ENCODE measurements at places on chromosomes 3 and 15.

DNA sequence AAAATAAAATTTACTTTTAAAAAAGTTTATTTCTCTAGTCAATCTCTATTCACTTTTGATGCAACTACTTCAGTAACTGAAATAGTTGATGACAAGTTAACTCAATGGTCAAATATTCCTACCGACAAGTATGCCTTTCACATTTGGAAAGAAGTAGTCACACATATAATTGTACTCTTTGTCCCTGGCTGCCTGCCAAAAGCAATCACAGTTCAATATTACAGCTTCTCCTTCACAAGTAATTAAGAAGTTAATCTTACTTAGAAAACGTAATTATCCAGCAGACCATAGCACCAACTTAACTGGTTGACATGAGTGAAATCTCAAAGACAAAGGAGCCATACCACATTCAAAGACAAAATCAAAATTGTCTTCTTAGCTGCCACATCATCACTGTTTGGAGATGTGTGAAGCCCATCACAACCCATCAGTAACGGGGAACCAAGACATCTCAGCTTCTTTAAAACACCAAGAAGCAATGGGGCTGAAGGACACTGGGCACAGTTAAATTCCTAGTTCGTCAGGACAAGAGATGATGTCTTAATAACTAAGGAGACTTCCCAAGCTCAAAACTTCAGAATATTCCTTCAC, 86.1 kb downstream of the PLCH1 start:
- DNase-seq: no peak

DNA sequence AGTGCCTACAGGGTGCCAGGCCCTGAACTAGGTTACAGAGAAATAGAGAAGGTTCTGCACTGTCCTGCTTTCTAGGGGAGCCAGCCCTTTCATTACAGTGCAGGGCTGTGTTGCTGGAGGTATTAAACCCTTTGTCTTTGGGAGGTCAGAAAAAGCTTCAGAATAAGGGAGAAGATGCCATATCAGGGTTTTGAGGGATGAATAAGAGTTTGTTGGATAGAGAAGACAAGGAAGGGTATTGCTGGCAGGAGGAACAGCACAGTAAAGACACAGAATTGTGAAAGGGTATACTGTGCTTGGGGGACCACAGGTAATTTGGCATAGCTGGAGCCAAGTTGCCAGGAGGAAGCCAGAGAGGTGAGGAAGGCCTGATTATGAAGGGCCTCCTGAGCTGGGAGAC, 23.0 kb downstream of the NOX5 start:
- no peak for DNase-seq

DNA sequence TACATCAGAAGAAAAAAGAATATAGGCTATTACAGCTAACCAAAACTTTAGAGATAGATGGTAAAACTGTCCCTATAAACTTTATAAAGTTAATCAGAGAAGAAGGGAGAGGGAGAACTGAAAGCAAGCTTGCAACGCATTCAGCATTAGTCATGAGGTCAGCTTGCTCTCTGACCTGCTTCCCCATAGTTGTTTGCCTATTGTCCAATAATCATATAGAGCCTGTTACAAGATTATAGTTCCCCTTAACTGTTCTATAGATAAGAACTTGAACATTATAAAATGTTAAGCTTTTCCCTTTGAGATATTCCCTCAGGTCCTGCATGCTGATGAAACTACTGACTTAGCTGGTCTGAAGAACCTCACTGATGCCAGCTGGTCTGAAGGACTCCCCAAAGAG, 74.5 kb downstream of the CPNE4 start:
- DNase-seq: no peak

DNA sequence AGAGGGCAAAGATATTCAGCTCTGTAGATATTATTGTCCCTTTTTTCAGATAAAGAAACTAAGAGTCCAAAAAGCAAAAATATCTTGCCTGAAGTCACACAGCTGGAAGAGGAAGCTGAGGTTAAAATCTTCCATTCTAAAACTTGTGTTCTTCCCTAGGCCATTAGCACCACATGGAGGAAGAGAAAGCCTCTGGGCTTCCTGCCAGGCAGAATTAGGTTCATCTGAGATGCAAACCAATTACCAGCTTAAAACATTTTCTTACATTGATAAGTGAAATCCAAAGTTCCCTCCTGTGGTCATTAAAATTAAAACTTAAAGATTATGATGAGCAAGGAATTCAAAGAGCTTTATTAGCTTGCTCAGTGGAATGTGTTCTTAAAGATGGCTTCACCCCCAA, 235.3 kb upstream of the SETMAR start:
- no peak for DNase-seq

GRCh38 chr15:65641768-65642475, 20.2 kb downstream of the SLC24A1 start:
- no peak for DNase-seq

DNA sequence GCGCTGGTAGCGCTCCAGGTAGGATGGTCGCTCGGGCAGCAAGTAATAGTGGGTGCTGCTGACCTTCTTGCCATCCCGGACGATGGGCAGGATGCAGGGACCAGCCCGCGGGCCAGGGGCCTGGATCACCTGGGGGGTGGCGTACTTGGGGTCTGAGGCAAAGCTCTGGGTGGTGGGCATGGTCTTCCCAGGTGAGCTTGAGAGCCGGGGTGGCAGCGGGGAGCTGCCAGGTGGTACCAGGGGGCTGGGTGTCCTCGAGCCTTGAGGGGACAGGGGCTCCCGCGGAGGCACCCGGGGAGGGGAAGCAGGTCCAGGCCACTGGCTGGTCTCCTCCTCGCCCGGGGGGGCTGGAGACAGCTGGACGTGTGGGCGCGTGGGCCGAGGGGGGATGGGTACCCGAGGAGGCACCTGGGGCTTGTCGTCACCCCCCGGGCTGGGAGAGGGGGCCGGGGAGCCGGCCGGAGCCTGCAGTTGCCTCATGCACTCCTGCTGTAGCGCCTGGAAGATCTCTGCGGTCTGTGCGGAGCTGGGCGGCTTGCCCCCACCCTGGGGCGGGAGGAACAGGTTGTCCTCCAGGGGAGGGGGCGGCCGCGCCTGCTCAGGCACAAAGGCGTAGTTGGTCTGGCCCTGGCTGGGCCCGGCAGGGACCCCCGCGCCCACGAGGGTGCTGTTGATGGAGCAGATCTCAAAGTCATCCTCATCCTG, 40.6 kb downstream of the TNK2 start:
- DNase-seq: no peak

DNA sequence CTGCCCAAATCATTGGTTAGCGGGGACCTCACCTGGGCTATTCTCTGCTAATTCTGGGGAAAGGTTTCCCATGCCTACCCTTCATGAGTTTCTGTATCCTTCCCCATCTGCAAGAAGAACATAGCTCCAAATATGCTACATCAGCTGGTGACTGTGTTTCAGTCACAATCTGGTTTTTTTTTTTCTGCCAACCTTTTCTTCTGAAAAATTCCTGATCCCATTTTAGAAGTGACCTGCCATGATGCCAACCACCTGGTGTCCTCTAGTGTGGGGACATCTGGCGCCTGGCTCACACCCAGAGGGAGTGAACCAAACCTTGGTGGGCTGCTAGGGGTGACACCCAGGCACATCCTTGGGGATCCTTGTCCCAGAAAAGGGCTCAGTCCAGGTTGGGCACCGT, 76.1 kb downstream of the CHRD start:
- DNase-seq: no peak

- no peak for DNase-seq
Measured at GRCh38 chr3:195558602-195559001, 15.5 kb upstream of the PPP1R2 start.

DNA sequence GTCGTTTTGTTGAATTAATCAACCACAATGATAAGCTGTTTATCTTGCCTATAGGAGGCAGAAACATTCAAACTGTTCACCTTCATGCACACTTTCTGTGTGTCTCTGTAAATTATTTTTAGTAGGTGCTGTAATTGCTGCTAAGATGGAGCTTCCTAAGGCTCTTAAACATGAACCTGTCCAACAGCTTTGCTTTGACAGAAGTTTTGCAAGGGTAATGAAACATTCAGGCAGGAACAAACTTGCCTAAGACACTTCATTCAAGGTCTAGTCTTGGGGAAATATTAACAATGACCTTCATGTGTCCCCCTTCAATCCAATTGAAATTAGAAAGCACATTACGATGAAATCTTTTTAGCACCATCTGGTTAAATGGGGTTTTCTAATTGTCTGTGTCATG, 156.1 kb downstream of the DIPK2A start:
- peak; percentile 35 for DNase-seq

- DNase-seq: no peak
Measured at GRCh38 chr3:44208568-44208967, 33.1 kb upstream of the TOPAZ1 start.

DNA sequence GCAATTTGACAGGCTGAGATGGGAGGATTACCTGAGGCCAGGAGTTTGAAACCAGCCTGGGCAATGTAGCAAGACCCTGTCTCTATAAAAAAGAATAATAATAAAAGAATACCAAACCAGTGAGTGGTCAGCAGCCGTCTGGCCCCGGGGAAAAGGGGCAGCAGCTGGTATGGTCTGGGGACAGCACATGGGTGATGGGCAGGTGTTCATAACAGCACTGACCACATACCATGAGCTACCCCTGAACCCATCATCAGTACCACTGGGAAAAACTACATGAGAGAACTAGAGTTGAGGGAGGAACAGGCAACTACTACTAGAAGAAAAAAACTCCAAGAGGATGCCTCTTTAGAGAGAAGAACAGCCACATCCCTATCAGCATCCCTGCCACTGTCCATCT, 40.7 kb downstream of the ARHGEF3 start:
- no peak for DNase-seq

GRCh38 chr3:171459137-171459941, 866 bp downstream of the TNIK start:
- peak; percentile 33 for DNase-seq

DNA sequence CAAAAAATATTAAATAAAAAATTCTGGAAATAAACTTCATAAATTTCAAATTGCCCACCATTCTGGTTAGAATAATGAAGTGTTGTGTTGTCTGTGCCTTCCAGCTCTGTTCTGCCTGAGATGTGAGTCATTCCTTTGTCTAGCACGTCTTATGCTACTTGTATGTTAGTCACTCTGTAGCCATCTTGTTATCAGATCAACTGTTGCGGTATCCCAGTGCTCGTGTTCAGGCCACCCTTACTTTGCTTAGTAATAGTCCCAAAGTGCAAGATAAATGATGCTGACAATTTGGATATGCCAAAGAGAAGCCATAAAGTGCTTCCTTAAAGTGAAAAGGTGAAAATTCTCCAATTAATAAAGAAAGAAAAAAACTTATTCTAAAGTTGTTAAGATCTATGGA, 527.5 kb downstream of the NAALADL2 start:
- no peak for DNase-seq

GRCh38 chr15:75151214-75152128, 50.2 kb upstream of the C15orf39 start:
- no peak for DNase-seq

GRCh38 chr15:70698836-70699390, 64.4 kb downstream of the UACA start:
- no peak for DNase-seq

- DNase-seq: no peak
Measured at GRCh38 chr3:79767194-79767904, 449 bp downstream of the ROBO1 start.

DNA sequence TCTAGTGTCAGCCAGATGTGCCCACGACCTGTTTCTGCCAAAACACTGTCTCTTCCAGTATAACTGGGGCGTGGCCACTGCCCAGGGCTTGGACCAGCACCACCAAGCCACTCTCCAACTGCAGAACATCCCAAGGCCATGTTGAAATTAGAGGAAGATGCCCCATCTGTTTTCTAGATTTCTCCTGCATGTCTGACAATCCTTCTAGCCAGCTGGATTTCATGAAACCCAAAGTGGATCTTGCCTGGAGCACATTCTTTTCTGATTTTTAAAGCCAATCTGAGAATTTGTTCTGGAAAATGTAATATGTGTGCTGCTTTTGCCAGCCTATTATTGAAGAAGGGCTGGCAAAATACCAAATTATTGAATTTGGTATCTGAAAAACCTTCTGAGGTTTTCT, 182.5 kb downstream of the SLCO3A1 start:
- DNase-seq: no peak

DNA sequence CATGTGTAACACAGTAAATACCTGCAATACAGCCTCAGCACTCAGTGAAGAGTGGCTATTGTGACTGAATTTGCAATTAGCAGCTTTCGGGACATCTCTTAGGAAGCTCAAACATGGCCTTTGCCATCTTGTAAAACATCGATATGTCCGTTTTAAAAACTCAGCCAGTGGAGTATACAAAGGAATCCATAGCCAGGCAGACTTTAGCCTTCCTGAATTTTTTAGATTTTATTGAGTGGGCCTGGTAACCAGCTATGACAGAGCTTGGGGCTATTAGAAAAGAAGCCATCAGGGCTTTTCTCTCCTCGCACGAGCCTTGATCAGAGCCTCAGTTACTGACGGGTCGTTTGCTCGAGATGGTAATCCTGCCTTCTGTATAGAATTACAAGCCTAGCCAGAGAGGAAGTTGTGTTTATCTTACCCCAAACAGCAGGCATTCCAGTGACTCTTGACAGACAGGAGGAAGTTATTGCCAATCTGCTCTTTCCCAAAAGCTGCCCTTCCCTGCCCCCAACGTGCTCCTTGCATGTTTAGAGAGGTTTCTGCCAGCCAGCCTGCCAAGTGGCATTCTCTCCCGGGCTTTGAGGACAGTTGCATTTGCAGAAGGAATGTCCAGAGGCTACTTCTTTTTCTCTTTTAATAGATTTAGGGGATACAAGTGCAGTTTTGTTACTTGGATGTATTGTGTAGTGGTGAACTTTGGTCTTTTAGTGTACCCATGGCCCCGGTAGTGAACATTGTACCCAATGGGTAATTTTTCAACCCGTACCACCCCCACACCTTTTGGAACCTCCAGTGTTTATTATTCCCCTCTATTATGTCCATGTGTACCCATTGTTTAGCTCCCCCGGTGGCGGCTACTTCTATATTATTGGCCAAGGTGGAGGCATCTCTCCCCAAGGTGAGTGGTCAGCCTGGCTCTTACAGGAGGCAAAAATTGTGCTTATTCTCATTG, 40.6 kb downstream of the ITPR1 start:
- DNase-seq: peak; percentile 25

DNA sequence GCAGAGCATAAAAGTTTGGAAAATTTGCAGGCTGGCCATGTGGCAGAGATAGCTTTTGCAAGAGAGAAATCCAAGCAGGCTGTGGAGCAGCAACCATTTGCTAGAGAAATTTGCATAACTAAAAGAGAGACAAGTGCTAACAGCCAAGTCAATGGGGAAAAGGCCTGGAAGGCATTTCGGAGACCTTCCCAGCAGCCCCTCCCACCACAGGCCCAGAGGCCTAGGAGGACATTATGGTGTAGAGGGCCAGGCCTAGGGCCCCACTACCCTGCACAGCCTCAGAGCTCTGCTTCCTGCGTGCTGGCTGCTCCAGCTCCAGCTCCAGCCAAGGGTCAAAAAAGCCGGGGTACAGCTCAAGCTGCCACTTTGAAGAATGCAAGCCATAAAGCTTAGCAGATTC, 82.7 kb downstream of the MYO5A start:
- no peak for DNase-seq

DNA sequence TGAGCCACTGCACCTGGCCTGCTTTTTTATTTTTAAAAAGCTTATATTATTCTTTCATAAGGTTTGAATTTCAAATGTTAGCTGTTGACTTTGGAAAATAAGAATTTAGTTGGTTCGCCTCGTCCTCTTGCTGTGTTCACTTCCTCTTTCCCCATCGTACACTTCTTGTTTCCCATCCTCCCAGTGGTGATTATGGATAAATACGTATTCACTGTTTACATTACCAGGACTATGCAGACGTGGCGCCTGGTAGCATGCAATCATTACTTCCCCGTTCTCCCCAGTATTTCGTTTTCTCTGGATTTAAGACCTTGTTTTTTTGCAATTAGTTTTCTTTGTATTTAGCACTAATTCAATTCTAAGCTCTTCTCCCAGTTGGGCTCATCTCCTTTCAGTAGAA, 70.1 kb downstream of the LMLN start:
- no peak for DNase-seq

Measured in prostate gland (tissue), 2 donors.